Non-pigmented ciliary epithelial cell (primary cell): ENCODE measurements at places on chromosomes 11 and 22.

DNA sequence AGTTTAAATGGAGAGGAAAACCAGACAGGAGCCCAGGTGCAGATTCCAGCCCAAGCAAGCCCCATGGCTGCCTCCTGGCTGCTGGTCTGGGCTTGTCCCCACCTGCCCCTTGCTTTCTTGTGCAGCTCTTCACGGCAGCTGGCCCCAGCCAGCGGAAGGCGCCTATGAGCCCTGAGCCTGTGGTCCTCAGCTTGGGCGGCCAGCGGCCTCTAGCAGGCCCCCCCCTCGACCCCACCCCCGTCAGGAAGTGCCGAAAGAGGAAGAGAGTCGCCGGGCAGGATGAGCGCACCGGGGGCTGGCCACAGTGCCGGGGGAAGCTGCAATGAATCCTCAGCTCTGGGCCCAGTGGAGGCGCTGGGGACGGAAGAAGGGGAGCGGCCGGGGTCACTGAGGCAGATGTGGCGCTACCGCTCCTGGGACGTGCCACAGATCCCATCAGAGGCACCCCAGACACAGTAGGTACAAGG, 2.1 kb upstream of the DGKZ start:
- DNase-seq, result no peak

GRCh38 chr11:44955015-44955738, 4.5 kb upstream of the TP53I11 start:
- peak; percentile 44 for DNase-seq

DNA sequence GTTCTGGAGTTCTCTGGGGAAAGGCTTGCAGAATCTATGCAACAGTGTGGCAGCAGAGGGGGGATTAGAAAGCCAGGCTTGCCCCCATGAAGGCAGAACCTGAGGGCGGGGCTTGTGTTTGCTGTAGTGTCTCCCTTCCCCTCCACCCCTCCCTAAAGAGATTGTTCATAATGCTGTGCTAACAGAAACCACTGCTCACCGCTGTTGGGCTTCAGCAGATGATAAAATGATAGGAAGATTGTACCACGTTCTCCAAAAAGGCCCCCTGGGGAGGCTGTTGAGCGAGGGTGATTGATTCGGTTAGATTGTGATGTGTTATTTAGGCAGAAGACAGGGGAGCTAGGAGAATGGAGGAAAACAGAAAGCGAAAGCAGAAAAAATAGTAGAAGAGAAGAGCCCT, 215.2 kb upstream of the NCAM1 start:
- DNase-seq, result no peak

GRCh38 chr11:73011126-73011817, 130.8 kb downstream of the FCHSD2 start:
- no peak for DNase-seq

DNA sequence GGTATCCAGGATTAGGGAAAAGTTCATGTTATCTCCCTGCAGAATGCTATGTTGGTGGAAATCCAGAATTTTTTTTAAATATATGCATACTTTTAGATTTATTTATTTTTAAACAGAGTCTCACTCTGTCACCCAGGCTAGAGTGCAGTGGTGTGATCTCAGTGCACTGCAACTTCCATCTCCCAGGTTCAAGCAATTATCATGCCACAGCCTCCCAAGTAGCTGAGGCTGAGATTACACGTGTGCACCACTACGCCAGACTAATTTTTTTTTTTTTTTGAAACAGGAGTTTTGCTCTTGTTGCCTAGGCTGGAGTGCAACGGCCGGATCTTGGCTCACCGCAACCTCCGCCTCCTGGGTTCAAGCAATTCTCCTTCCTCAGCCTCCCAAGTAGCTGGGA, 2.6 kb downstream of the PACSIN2 start:
- no peak for DNase-seq

DNA sequence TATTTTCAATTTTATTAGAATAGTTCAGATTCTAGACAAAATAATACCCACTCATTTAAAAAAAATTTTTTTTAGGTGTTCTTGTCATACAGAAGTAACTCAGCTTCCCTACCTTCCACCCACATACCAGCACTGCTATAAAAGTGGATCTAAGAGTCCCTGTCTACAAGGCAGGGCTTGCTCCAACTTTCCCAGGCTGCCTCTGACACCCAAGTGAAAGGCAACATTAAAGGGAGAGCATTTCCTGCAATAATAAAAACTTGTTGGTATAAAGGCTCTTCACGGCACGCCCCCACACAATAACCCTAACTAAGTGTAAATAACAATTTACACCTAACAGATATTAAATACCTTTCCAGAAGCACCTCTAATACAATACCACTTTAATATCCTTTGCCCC, 127.2 kb downstream of the APOL5 start:
- no peak for DNase-seq

GRCh38 chr22:23053912-23054530, 16.3 kb upstream of the GNAZ start:
- no peak for DNase-seq

GRCh38 chr22:48051796-48052620, 1289.6 kb downstream of the TBC1D22A start:
- DNase-seq, result no peak

GRCh38 chr11:41175304-41175972, 284.0 kb downstream of the LRRC4C start:
- no peak for DNase-seq

DNA sequence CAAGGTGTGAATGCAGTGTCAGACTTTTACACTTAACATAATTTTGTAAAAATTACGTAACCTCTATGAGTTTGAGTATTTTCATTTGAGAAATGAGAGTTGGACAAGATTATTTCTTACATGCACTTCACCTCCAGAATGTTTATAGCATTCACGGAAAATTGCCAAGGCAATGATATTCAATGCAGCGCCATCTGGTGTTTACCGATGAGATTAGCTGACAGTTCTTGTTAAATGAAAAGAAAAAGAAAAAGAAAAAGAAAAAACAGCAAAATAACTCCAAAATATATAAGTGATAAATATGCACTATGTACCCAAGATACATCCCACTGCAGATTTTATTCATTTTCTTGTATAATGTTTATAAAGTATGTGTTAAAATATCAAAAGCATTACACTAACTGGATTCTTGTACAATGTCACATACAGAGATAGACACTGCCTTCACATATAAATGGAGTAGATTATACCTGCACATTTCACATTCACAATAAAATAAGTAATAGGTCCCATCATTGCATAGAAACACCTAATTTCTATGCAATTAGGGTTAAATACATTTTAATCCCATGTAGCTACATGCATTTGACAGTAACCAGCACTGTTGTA, 976.3 kb upstream of the FAT3 start:
- no peak for DNase-seq

DNA sequence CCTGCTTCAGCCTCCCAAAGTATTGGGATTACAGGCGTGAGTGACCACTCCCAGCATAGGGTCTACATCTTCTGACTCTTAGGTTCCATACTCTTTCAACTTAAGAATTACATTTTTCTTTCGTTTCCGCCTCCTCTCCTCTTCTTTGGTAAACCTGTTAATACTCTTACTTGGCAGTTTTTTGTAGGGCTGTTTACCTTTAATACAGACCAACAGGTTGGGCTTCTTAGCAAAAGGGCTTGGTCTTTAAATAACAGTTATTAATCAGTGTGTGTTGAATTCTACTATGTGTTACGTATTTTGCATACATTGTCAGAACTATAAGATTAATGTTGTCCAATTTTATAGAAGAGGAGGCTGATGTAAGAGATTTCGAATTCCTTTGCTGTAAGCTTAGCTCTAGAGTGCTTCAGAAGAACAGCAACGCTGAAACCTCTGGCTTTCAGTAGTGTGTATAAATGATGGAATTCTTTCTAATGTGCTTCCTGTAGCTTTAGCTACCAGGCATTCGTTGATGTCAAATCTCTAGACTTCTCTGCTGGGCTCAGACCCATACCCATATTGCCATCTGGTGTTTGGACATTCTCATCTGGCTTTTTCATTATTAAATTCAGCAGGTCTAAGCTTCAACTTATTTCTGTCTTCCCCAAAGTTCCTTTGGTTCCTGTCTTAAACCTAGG, 3.1 kb downstream of the FDX1 start:
- DNase-seq, result no peak

GRCh38 chr22:35064664-35065063, 1.3 kb upstream of the ISX start:
- no peak for DNase-seq

GRCh38 chr11:120835601-120836228, 188.2 kb upstream of the TBCEL start:
- DNase-seq, result no peak

- DNase-seq, result no peak
Measured at GRCh38 chr22:45785458-45785857, 113.8 kb downstream of the ATXN10 start.

DNA sequence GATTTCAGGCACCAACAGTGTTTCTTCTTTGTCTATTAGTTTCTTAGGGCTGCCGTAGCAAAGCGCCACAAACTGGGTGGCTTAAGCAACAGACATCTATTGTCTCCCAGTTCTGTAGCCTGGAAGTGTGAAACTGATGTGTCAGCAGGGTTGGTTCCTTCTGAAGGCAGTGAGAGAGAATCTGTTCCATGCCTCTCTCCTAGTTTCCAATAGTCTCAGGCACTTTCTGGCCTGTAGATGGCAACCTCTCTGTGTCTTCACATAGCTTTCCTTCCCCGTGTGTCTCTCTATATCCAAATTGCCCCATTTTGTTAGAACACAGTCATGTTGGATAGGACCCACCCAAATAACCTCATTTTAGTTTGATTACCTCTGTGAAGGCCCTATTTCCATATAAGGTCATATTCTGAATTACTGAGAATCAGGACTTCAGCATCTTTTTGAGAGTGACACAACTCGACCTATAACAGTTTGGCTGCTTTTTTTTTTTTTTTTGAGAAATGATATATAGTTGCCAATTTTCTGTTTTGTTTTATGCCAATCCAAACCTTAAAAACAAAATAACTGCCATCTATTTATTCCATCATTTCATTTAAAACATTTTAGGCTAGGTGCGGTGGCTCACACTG, 108.2 kb downstream of the SLC36A4 start:
- DNase-seq, result peak; percentile 36

DNA sequence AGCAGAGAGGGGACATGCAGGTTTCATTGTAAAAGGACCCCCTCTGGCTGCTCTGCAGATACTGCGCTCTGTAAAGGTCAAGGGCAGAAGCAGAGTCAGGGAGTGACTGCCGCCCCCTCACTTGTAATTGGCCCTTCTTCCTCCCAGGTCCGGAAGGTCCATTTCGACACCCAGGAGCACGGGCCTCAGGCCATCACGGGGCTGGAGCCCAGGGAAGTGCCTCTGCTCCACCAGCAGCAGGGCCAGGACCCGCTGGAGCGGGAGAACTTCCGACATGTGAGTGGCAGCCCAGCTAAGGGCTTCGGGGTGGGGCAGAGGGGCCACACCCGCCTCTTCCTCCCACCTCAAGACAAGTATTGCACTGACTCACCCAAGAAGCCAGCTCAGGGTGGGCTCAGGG, 24.0 kb upstream of the LRRC10B start:
- no peak for DNase-seq

- no peak for DNase-seq
Measured at GRCh38 chr11:102110761-102111010, 439 bp downstream of the YAP1 start.

DNA sequence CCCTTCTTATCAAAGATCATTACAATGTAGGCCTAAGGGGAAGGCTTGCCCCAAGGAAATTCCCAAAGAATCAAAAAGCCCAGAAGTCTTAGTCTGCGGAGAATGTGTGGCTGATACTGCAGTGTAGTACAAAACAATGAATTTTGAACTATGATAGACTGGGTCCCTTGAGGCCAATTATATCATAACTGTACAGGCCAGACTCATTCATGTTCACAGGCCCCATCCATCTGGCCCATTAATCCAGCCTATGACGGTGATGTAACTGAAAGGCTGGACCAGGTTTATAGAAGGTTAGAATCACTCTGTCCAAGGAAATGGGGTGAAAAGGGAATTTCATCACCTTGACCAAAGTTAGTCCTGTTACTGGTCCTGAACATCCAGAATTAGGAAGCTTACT, 35.2 kb downstream of the IGLL1 start:
- DNase-seq, result no peak

- no peak for DNase-seq
Measured at GRCh38 chr11:30091737-30092136, 74.9 kb upstream of the KCNA4 start.

DNA sequence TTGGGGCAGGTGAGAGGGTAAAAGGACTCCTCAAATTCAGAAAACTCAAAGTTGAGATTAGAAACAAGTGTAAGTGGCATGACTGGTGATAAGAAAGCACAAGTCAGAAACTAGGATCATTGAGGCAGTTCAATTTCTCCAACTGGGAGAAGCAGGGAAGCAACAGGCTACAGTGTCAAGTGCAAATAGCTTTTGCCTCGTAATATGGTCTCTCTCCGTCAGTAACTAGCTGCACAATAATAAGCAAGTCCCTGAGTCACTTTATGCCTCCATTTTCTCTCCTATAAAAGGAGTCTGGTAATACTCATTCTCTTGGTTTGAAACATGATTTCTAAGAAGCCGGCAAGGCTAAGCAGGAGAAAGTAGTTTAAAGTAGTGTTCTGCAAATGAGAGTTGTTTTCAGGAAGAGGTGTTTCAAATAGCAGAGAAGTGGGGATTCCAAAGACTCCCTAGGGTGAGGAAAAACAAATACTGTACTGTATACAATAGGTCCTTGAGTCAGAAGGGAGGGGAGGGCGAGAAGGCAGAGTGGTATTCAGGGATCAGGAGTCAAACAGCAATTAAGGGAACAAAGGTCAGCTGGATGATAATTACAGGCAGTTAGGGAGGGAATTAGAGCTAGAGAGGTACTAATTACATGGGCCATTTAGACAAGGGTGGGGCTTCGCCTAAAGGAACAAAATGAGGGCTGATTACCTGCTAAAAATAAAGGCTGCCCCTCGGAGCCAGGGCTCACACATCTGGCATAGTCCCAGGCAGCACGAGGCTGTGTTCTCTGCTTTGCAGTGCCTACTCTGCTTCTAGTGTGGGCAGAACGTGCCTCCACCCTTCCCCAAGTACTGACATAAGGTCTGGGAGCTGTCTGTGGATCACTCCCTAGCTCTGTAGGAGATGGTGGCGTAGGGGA, 96.0 kb upstream of the BDNF start:
- no peak for DNase-seq

GRCh38 chr11:34614344-34615104, 6.4 kb upstream of the EHF start:
- DNase-seq, result no peak

GRCh38 chr11:35122308-35122707, 16.7 kb upstream of the CD44 start:
- DNase-seq, result no peak

DNA sequence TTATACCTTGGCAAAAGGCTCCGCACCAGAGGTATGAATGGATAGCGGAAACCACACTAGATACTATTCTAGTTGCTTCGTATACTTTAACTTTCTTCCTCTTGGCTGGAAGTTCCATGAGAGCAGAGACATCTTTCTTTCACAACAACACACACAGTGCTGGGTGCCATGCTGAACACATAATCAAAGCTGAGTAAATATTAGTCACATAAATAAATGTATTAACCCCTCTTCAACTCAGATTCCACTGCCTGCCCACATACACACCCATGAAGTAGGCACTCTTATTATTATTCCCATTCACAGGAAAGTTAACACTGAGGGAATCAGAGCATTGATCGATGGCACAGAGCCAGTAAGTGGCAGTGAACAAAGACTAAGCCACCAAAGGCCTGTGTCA, 35.4 kb downstream of the SPON1 start:
- no peak for DNase-seq

- no peak for DNase-seq
Measured at GRCh38 chr22:43273902-43274484, 69.2 kb downstream of the SCUBE1 start.

GRCh38 chr11:63908631-63909401, 8.1 kb downstream of the RCOR2 start:
- DNase-seq, result no peak

GRCh38 chr22:45194686-45195085, 31.0 kb downstream of the NUP50 start:
- no peak for DNase-seq

- no peak for DNase-seq
Measured at GRCh38 chr11:86719781-86720463, 47.5 kb upstream of the ME3 start.
